ENCODE measurements at places on chromosomes 7 and 10.

DNA sequence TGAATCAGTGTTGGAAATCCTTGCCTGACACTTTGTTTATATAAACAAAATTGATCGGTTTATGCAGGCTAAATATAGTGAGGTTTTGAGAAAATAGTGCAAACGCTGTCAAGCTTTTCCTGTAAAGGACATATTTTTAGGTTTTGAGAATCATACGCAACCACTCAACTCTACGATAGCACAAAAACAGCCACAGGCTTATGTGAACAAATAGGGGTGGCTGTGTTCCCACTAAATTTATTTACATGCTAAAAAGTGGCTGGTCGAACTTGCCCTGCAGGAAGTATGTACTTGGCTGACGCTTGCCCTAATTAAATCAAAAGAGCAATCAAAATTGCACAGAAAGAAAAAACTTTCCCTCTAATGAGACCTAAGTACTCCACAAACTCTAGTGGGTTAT, 234.7 kb upstream of the CACNA2D1 start:
- DNase-seq: no peak

DNA sequence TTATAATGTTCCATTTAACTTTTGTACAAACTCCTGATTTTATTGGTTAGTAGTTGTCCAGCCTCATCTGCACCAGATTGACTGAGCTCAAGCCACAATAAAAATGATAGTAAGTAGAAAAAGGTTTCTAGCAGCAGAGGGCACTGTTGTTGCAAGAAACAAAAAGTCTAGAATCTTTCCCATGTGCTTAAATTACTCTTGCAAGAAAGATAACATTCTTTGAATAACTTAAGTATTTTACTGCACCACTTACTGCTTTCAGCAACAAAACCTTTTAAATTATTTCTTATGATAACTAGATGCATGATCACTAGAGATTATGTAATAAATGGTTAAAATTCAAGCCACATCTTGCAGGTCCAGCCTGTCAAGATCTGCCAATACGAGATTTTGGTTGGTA, 27.0 kb downstream of the LMOD2 start:
- DNase-seq: no peak

DNA sequence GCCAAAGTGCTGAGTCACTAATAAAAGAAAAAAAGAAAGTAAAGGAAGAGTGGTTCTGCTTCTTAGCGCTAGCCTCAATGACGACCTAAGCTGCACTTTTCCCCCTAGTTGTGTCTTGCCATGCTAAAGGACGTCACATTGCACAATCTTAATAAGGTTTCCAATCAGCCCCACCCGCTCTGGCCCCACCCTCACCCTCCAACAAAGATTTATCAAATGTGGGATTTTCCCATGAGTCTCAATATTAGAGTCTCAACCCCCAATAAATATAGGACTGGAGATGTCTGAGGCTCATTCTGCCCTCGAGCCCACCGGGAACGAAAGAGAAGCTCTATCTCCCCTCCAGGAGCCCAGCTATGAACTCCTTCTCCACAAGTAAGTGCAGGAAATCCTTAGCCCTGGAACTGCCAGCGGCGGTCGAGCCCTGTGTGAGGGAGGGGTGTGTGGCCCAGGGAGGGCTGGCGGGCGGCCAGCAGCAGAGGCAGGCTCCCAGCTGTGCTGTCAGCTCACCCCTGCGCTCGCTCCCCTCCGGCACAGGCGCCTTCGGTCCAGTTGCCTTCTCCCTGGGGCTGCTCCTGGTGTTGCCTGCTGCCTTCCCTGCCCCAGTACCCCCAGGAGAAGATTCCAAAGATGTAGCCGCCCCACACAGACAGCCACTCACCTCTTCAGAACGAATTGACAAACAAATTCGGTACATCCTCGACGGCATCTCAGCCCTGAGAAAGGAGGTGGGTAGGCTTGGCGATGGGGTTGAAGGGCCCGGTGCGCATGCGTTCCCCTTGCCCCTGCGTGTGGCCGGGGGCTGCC, at the start of gene IL6:
Gene IL6, plus strand, starts transcription at position 294 of the 807 bp plus-strand sequence. Its CDS starts 63 bp downstream, at position 357.
- no peak for DNase-seq

DNA sequence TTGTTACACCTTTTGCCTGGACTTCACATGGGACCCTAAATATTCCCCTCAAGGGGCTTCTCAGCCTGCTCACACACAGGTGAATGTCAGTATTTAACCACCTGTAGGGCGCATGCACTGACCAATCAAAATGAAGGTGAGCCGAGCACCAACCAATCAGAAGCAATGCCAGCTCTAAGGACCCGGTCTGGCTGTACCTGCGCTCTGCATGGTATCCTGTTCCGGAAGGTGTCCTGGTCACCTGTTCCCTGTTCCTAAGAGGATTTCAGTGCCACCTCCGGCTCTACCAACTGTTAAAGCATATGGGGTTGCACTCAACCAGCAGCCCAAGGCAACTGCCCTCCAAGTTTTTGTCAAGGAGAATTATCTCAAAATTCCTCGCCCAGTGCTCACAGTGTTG, 18.4 kb upstream of the CALN1 start:
- no peak for DNase-seq

DNA sequence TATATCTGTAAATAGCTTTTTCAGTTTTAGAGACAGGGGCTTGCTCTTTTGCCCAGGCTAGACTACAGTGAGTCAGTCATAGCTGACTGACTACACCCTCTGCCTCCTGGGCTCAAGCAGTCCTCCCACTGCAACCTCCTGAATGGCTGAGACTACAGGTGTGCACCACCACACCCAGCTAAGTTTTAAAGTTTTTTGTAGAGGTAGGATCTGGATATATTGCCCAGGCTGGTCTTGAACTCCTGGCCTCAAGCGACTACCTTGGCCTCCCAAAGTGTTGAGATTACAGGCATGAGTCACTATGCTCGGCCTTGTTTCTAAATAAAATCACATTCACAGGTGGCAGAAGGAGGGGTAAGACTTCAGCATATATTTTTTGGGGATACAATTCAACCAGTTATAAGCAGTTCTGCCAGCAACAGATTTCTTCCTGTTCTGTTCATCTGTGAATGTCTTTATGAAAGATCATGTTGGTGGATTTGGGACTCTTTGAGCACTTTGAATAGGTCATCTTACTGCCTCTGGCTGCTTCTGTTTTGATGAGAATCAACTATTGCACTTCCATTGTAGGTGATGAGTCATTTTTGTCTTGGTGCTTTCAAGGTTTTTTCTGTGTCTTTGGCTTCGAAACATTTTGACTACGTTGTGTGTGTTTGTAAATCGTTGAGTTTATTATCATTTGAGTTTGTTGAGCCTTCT, 15.7 kb downstream of the RBM33 start:
- DNase-seq: no peak

DNA sequence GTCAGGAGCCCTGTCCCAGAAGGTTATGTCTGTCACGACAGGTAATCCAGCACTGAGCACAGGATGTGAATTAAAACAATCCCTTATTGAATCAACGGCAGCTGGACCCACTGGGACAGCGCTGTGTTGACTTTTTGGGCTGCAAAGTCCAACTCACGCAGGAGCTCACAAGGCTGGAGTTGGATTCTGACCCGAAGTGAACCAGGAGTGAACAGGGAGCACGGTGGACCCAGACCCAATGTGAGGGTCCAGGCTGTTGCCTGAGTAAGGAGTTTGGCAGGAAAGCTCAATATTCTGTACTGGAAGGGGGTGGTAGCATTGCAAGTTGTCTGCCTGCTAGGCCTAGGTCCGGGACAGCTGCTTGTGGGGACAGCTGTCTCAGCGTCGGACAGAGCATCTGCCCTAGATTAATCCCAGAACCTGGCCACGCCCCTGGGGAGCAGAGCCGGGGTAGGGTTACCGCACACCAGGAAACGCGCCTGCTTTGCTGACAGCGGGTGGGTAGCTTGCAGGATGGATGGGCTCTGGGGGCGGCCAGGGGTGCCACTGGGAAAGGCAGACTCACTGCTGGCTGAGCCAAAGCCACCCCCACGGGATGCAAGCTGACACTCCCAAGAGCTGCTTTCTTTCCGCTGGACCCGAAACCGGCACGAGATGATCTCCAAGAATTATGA, 24.0 kb downstream of the COL26A1 start:
- DNase-seq: no peak

- no peak for DNase-seq
These were observed 1.0 kb downstream of the ADCK2 start for GRCh38 chr7:140673774-140674155.

- DNase-seq: no peak
These were observed 17.6 kb downstream of the LGI1 start for GRCh38 chr10:93775356-93775755.

GRCh38 chr10:12165999-12166775, 29.5 kb downstream of the NUDT5 start:
- no peak for DNase-seq

GRCh38 chr7:130560972-130561371, 69.1 kb downstream of the MEST start:
- no peak for DNase-seq

DNA sequence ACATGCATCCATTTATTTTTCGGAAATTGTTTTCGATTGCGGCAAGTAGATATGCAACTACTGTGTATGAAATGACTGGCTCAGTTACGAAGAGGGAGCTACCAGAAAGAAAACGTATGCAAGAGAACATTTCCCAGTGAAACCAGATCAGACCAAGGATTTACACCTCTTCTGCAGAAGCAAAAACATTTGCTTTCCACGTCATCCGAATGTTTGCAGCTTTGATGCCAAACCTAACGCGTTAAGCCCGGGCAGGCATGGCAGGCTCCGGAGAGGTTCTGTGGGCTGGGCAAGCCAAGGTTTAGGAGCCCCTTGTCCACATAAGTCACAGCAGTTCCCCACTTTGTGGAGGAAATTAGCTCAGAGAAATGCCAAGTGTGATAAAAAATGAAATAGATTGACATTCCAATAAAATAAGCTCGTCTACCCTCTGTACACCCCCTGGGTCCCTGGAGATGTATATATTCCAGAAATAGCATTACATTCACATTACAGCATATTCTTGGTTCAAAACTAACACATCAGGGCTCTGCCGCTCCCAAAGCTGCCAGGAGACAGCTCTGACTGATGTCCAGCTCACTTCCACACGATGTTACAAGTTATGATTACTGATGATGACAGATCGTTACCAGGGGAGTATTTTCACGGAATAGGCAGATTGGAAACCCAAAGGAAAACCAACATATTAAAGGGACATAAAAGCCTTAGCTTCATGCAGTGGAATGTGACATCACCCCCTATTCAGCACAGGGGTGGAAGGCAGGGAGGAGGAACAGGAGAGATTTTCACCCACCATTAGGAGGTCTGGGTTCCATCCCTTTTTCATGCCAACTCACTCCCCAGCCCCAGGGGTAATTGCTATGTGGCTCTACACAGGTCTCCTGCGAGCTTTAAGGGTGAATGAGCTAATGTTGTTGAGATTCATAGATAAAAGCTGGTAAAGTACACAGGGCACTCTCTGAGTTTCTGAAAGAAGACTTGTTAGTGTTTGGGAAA, 81.5 kb downstream of the LYZL1 start:
- DNase-seq: no peak

DNA sequence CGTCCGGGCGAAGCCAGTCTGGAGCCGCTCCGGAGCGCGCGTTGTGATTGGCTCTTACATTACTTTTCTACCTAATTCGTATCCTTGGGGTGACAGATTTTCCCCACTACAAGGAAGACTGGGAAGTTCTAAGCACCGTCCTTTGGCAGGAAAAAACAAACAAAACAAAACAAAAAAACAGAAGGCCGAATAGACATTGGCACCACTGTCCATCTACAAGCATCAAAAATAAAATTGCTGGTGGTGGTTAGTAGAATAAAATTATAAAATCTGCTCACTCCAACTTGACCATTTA, 651 bp upstream of the SKAP2 start:
- no peak for DNase-seq

Data from stimulated activated CD8-positive, alpha-beta memory T cell treated with anti-CD3 and anti-CD28 coated beads, Interleukin-7, amount 100 ng/mL, for 24 hours (primary cell).